Prostate gland (tissue), 2 donors: ENCODE measurements at places on chromosomes 11 and 22.

- no peak for DNase-seq
Observed at GRCh38 chr11:47551086-47551485, 1.8 kb downstream of the CELF1 start.

GRCh38 chr11:120420572-120420971 is 84.4 kb downstream of the ARHGEF12 start:
- DNase-seq: no peak

DNA sequence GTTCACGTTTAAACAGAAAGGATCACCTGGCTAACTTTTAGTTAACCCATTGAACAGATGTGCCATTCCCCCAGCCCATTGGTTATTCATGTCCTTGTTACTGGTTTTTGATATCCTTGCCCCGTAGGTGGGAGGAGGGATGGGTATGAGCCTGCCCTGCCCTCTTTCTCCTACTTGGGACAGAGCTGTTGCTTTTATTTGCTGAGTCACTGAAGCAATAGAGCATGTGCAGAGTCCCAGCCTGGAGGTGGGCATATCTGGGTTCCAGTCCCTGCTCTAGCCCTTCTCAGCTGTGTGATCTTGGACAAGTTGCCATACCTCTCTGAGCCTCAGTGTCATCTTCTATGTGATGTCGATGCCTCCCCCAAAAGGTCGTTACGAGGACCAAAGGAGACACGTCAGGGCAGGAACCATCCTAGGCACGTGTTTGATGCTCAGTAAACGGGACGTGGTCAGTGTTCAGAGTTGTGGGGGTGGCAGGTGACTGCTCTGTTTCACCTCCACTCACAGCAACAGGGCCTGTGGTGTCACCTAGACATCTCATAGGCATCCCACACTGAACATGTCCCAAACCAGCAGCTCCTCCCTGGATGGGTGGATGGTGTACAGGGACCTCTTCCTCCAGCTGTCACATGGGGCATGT is 61.0 kb downstream of the BMAL1 start:
- no peak for DNase-seq

DNA sequence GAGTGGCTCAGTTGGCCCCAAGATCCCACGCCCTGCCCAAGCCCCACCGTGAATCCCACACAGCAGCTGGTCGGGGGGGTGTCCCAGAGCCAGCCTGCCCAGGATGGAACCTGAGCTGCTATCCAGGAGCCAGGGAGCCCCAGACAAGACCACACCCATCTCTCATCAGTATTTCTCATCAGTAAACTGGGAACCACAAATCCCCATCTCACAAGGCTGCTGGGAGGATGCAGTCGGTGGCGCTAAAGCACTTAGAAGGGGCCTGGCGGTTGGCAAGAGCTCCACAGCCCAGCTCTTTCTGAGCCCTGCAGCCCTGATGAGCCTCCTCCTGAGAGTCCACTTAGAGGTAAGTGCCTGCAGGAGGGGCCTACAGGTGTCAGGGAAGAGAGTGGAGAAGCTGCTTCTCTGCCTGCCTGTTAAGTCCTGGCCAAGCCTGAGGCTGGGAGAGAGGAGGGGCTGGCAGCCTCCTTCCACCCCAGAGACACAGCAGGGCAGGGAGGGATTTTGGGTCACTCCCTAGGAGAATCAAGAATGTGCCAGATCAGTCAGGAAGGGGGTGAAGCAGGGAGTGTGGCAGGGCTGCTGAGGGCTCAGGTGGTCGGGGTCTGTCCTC is 6.1 kb downstream of the FADS3 start:
- no peak for DNase-seq
